Right renal cortex interstitium (tissue), 3 donors: ENCODE measurements at places on chromosomes 6 and 20. TPM values are rescaled to one million over a fixed set of nuclear protein-coding genes. Genes with fewer than 3 reads are reported as not detected.

- no peak for DNase-seq
Measured at GRCh38 chr20:56392881-56393482, 537 bp downstream of the CSTF1 start.

GRCh38 chr20:43440531-43440930 lies 17.2 kb upstream of the SRSF6 start:
- DNase-seq: no peak

DNA sequence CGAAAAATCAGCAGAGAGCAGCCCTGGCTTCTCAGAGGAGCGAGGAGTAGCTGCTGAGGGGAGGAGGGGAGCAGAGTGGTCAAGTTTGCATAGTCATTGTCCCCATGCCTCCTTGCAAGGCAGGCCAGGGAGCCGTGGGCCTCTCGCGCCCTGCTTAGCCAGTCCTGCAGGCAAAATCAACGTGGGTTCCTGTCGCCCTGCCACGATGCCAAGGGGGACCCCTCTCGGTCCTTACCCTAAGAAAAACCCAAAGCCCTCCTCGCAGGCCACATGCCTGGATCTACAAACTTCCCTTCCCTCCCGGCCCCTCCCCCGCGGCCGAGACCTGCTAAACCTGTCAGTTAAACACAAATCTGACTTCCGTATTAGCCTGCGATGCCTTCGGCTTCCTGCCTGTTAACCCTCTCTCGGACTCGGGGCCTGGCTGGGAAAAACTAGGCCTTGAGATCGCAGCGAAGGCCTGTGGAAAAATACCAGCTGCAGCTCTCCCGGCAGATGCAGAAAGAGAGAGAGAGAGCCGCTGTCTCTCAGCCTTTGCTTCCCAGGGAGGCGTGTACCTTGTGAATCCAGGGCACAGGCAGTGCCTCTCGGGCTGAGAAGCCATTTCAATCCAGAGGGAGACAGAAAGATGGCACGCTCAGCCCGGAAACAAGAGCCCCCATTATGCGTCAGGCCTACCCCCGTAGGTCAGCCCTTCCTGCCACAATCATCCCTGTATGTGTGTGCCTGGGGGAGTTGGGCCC lies 968 bp upstream of the ZMYND8 start:
- no peak for DNase-seq

RIPOR3 gene
- polyA plus RNA-seq: 6.4 TPM

IP6K3 gene
- 0.83 TPM for polyA plus RNA-seq

ENPP5 gene
- polyA plus RNA-seq: 18.7 TPM

CRISP2 gene
- polyA plus RNA-seq: 0.15 TPM

DNA sequence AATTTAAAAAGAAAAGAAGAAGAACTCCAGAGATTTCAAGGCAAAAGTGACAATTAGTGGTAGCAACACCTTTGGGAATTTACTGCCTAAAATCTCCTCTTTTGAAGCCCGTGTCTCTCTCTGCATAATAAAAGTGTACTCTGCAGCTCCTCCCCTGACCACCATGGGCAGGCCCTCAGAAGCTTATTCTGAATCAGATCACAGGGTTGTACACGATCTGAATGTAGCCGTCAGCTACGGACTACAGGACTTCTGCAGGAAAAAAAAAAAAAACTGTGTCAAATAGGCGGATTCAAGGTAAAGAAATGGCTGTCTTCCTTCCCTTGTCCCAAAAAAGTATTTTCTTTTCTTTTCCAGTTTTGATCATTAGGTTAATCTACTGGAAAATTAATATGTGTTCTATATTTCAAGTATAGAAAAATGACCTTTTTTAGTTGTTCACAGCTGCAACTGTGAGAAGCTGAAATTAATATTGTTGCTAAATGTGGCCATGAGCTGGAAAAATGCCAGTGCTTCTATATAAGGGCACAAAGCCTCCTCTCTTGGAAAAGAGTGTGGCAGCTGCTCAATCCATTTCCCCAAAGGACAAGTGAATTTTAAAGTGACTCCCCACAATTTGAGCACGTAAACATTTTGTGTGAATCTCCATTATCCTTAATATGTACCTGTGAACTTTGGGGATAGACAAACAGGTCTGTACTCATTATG lies 397.4 kb downstream of the C6orf118 start:
- DNase-seq: no peak

IL17A gene
- polyA plus RNA-seq: not detected

SSTR4 gene
- polyA plus RNA-seq: not detected

- DNase-seq: no peak
Measured at GRCh38 chr6:135212020-135212806, 31.1 kb downstream of the MYB start.

- no peak for DNase-seq
Measured at GRCh38 chr6:63882208-63882607, 246.6 kb downstream of the PHF3 start.

LAMA4 gene
- polyA plus RNA-seq: 83.5 TPM

GRCh38 chr20:57087102-57087501 lies 179.3 kb downstream of the BMP7 start:
- DNase-seq: no peak

GRCh38 chr6:5337573-5337972 lies 76.3 kb downstream of the FARS2 start:
- DNase-seq: no peak

GRCh38 chr20:45308117-45308778 lies at the start of gene MATN4:
Gene MATN4 (minus strand): TSS chr20:45308299. CDS start chr20:45305582, 2,717 bp downstream.
- no peak for DNase-seq

SAMD3 gene
- 0.78 TPM for polyA plus RNA-seq

DNA sequence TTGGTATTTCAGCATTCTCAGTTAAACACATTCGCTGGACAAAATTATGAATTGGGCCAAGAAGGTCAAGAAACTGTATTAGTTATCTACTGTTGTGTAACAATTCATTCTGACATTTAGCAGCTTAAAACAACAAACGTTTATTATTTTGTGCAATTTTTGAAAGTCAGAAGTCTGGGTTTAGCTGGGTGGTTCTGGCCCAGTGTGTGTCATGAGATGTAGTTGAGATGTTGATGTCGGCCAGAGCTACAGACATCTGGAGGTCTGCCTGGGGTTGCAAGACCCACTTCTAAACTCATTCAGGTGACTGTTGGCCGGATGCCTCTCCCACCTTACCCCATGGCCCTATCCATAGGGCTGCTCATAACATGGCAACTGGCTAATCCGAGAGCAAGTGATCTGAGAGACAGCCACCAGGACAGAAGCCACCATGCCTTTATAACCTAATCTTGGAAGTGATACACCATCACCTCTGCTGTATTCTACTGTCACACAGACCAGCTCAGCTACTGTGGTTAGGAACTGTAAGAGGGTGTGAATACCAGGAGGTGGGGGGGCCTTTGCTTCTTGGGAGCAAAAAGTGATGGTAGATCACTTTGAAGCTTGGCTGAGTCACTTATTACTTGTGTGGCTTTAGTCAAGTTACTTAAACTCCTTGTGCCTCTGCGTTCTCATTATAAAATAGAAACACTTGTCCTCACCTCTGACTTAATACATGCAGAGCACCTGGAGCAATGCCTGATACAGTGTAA lies 217.0 kb upstream of the MYLIP start:
- no peak for DNase-seq

- no peak for DNase-seq
Measured at GRCh38 chr20:1672728-1673127, 15.1 kb upstream of the SIRPG start.

PPP1R14C gene
- 24.7 TPM for polyA plus RNA-seq

ZNF391 gene
- 11.1 TPM for polyA plus RNA-seq

NSFL1C gene
- polyA plus RNA-seq: 107 TPM

LY86 gene
- 2.2 TPM for polyA plus RNA-seq

C6orf52 gene
- 2.6 TPM for polyA plus RNA-seq

DNA sequence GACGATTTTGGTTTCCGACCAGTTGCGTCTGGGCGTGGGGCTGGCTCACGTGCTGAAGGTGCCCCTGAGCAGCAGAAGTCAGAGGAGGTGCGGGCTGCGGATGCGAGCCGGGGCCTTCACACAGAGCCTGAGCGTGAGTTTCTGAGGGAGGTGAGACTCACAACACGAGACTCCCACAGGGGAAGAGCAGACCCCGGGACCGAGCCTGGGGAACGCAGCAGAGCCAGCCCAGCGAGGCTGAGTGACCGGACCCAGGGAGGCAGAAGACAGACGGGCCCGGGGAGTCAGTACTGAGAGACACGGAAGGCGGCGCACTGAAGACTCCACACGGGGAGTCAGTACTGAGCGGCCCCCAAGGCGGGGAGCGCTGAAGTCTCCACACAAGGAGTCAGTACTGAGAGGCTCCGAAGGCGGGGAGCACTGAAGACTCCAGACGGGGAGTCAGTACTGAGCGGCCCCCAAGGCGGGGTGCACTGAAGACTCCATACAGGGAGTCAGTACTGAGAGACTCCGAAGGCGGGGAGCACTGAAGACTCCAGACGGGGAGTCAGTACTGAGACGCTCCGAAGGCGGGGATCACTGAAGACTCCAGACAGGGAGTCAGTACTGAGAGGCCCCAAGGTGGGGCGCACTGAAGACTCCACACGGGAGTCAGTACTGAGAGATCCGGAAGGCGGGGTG lies 77.8 kb downstream of the DLL1 start:
- DNase-seq: no peak

- DNase-seq: no peak
Measured at GRCh38 chr6:39350723-39351505, 28.4 kb upstream of the KCNK16 start.
